ENCODE measurements at places on chromosomes 5 and 9. TPM values are rescaled to one million over a fixed set of nuclear protein-coding genes. Genes with fewer than 3 reads are reported as not detected.

The SLC36A2 gene
- total RNA-seq: not detected

The BTNL8 gene
- not detected for total RNA-seq

The TLR4 gene
- 0.15 TPM for total RNA-seq

The TUBB4B gene
- 782 TPM for total RNA-seq

The PCDHAC2 gene
- total RNA-seq: 3.9 TPM

The DMRT3 gene
- not detected for total RNA-seq

The PHAX gene
- total RNA-seq: 70.0 TPM

The C9 gene
- total RNA-seq: not detected

The FAM13B gene
- 11.3 TPM for total RNA-seq

The PRDM9 gene
- not detected for total RNA-seq

The SCGB3A2 gene
- not detected for total RNA-seq

The CD274 gene
- 2.1 TPM for total RNA-seq

The IL3 gene
- not detected for total RNA-seq

The TEX48 gene
- total RNA-seq: not detected

The CMBL gene
- 21.1 TPM for total RNA-seq

The PCDHGB4 gene
- total RNA-seq: 0.56 TPM

The DCANP1 gene
- total RNA-seq: not detected

The ACOT12 gene
- total RNA-seq: not detected

The NPM1 gene
- 3,357 TPM for total RNA-seq

Data from A549 treated with Hydrocortisone at 1 μM for 4 hours (cell line).